ENCODE measurements at places on chromosomes 6 and 20.
A peak's percentile ranks its signal among the peaks of the same experiment; 100 is the strongest.

DNA sequence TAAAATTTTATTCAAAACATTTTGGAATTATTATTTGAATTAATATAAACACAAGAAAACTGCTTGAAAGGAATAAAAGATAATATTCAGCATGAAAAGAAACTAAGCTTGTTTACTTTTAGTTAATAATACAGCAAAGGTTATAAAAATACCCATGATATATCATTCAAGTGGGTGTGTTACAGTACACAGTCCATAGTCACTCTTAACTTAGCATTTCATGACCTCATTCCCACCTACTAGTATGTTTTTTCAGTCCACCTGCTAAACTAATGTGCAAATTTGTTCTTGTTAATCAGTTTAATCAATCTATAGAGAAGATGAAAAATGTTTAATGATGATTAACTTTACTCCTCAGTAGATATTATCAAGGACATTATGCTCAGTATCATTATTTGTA is 841.4 kb upstream of the EPHA7 start:
- no peak for DNase-seq

DNA sequence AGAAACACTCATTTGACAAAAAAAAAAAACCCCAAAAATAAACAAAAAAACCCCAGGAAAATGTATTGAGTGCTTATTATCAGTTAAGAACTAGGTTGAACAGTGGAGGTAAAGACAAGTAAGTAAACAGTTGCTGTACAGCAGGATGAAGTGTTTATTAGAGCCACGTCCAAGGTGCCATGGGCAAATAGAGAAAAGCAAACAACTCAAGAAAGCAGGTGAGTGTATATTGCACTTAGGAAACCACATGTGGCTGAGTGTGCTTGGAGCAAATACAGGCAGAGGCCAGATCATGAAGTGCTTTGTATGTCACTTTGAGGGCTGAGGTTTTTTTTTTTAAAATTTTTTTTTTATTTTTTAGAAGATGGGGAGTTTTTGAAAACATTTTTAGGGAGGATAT is 98.3 kb downstream of the MACROD2 start:
- peak; percentile 79 for DNase-seq

DNA sequence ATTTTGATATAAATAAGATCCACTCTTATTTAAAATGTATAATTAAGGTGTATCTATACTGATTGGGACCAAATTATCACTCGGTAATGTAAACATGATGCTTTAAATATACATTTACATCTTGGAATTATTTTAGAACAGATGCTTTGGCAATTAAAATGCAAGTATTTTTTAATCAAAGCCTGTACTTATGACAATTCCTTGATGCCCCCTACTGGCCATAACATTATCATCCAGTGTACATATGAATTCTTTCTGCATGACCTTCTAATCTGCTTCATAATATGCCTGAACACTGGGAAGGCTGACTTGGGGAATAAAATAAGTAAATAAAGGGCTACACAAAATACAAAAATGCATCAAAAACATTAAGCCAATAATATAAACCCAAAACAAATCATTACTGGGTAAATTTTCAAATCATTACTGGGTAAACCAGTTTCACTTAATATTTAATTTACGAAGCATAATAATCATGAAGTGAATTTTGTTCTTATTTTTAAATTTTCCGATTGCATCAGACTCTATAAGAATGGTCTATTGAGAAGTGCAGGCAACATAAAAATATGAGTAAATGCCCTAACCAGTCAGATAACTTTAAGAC is 65.1 kb downstream of the CGA start:
- DNase-seq = peak; percentile 39

- DNase-seq = no peak
Measured at GRCh38 chr20:7378864-7379605, 561.2 kb downstream of the HAO1 start.

GRCh38 chr20:25286917-25287316 is 39.0 kb downstream of the PYGB start:
- DNase-seq = no peak

All from RPMI8226 (cell line).